NCI-H2171 treated with DMSO at 0.1 percent for 48 hours (cell line): ENCODE measurements at places on chromosomes 7 and 10.

DNA sequence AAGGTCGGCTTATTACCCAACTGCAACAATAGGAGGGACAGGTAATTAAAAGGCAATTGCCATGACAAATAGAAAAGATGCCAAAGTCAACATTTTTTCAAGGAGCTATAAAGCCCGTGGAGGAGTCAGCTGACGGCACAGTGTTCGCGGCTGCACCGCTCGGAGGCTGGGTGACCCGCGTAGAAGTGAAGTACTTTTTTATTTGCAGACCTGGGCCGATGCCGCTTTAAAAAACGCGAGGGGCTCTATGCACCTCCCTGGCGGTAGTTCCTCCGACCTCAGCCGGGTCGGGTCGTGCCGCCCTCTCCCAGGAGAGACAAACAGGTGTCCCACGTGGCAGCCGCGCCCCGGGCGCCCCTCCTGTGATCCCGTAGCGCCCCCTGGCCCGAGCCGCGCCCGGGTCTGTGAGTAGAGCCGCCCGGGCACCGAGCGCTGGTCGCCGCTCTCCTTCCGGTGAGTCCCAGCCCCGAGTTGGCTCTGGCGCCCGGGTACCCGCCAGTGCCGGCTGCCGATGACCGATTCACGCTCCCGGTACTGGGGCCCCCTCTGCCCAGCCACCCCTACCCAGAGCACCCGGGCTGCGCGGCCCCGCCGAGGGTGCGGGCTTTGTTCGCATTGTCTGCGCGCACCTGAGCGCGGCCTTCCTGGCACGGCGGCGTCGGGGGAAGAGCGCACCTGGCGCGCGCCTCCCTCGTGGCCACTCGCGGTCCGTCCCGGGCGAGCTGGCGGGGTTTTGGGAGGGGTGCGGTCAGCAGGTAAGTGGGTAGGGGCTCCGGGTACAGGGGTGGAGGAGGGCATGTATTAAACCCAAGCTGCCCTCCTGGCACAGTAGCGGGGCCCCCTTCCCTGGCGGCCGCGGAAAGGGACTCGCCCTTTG lies at the start of gene VWA2:
TSS of gene VWA2 (plus strand) at position 138 of the 877 bp plus-strand sequence. CDS start 9,460 bp downstream, outside the sequence.
- peak; percentile 4 for DNase-seq

DNA sequence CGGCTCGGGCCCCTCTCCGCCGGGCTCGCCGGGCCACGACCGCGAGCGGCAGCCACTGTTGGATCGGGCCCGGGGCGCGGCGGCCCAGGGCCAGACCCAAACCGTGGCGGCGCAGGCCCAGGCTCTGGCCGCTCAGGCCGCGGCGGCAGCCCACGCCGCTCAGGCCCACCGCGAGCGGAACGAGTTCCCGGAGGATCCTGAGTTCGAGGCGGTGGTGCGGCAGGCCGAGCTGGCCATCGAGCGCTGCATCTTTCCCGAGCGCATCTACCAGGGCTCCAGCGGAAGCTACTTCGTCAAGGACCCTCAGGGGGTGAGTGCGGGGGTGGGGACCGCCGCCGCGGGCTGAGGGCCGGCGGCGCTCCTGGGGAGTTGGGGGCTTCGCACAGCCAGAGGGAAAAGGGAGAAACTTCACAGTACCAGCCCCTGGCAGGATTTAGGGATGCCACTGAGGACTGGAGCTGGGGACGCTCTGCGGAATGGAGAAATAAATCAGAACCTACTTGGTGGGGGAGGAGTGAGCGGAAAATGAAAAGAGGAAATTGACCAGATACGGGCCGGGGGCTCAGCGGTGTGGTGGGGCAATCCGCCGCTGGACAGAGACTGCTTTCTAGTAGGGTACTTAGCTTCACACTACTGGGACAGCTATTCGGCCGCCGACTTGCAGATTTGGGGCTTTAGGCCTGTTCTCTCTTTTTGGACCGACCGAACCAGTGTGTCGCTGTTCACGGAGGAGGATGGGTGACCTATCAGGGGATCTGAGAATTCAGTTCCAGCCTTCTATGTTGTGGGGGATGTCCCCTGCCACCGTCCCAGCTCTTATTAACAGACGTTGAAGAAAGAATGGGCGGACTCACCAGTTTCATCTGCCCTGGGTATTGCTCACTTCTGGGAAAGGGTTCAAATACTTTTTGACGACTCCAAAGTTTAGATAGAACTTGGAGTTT lies 669 bp downstream of the PI4K2A start:
- DNase-seq: no peak

DNA sequence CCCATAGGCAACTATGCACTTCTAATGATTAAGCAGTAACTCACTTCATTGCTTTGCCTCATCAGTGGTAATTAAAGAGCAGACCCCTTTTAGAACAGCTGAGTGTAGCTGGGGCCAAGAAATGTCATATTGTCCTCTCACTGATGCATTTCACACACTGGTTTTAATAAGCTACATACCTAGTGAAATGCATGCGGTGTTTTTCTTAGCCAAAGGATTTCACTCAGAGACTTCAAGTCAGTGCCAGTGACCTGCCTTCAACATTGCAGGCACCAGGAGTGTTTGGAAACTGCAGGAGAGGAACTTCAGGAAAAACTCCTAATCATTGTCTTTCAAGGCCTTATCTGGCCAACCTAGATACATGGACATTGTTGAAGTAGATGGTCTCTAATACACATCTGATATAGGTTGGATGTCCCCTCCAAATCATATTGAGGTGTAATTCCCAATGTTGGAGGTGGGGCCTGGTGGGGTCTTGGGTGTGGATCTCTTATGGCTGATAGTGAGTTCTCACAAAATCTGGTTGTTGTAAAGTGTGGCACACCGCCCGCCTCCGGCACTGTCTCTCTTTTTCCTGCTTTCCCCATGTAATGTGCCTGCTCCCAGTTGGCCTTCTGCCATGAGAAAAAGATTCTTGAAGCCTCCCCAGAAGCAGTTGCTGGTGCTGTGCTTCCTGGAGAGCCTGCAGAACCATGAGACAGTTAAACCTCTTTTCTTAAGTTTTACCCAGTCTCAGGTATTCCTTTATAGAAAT lies 252.7 kb upstream of the PLXDC2 start:
- no peak for DNase-seq

DNA sequence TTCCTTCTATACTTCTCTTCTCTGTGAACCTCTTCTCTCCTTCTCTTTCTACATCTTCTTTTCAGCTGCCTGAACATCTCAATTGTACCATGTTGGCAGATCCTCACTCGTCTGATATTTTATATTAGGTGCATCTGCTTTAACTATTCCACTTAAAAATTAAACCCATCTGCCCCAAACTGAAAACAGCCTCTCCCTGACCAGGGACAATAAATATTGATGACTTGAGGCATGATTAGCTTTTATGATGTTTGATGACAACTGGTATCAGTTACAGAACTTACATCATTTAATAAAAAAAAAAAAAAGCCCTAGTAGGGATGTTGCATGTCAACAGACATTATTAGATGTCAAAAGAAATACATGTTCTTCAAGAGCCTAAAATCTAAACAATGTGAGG lies 79.8 kb upstream of the HABP2 start:
- no peak for DNase-seq

GRCh38 chr10:3838460-3839437 lies 53.7 kb upstream of the KLF6 start:
- DNase-seq: no peak

- no peak for DNase-seq
Observed at GRCh38 chr10:23968301-23968700, 240.6 kb upstream of the KIAA1217 start.

- DNase-seq: no peak
Observed at GRCh38 chr10:88033385-88033784, 170.0 kb downstream of the PTEN start.
